CD4-positive, alpha-beta T cell treated with Interleukin-4 for 4 hours (primary cell): ENCODE measurements at places on chromosomes 1 and 21.

DNA sequence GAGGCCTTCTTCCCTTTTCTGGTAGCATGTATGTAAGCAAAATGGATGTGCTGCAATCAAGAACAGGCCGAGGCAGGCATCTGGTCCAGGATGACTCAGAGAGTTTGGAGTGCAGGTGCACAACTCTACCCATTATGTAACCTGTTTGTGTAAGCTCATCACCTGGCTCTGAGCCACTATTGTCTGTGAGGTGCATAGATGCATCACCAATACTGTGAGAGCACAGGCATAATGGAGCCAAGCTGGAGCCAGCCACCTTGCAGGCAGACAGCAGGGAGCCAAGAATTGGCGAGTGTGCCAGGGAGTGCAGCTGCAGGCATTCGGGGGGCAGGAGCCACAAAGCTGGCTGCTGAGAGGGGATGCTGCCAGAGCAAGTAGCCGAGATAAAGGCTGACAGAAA lies 549.9 kb upstream of the RGS18 start:
- DNase-seq, result no peak

DNA sequence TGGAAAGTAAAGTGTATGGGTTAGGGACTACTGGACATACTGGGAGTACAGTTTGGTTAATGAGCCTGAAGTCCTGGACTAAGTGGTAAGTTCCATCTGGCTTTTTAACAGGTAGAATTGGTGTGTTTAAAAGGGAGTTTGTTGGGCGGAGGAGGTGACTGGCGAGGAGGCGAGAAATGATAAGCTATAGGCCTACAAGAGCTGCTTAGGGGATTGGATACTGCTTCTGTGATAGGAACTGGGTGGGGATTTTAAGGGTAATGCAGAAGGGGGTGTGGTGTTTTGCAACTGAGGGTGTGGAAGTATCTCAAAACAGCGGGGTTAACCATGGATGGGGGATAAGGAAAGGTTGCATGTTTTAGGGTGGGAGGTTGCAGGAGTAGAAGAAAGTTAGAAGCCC lies 3.5 kb downstream of the ERVH48-1 start:
- no peak for DNase-seq

DNA sequence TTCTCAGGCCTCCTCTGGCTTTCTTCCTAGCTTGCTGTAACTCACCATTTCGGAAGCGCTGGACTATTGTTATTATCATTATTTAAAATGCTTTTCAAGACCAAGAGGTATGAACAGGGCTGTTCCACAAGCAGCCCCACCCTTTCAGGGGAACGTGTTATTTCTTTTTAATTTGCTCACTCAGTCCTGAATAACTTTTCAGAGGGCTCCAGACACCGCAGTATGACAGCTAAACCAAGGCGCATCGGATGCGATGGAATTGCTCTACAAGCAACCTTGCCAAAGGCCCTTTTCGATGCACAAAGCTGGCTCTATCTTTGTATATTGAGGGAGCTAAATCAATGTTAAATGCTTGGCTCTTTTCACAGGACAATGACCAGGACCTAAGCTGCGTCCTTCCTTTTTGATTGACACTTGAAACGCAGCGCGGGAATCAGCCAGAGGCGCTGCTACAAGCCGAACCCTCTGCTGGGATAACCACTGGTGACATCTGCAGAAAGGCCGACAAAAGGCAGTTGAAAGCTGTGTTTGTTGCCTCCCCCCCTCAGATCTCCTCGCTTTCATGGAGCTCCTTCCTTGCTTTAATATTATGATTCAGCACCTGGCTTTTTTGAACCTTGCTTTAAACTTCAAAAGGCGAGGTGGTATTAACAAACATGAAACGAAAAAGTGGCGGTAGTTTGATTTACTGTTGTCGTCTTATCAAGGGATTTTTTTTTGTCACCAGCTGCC lies 204.7 kb upstream of the PROX1 start:
- DNase-seq, result no peak

DNA sequence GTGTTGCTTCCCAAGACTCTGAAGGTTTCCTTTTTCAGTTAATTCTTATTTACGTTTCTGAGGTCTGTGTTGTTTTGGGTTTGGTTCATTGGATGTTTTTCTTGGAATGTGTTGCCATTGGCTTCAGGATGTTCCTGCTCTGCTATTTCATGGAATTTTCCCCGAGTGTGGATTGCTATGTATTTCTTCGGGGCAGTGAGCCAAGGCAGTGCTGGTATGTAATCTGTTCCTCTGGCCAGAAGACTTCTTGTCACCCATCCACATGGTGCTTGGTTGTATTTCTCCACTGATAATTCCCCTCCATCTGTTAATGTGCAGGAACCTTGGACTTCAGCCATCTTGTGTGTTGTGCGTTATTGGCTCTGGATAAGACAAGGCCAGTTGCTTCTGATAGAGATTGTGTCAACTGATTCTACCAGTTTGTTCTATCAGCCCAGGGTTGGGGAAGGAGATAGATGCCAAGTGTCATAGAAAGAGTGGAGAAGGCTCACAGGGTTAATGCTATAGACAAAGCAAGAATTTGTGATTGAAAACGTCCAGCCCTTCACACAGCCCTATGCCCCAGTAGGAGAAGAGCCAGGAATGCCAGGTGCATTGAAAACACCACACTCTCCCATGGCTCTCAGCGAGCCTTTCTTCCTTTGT lies 505.2 kb downstream of the PLPP3 start:
- DNase-seq, result no peak

GRCh38 chr1:156956333-156956732 lies 35.9 kb downstream of the LRRC71 start:
- DNase-seq, result no peak
